ENCODE measurements at places on chromosomes 1 and 21.

- ATAC-seq: no peak
Measured at GRCh38 chr1:37261129-37261528, 213.3 kb upstream of the ZC3H12A start.

- peak; percentile 78 for ATAC-seq
Measured at GRCh38 chr1:100543640-100544039, 5.7 kb downstream of the GPR88 start.

DNA sequence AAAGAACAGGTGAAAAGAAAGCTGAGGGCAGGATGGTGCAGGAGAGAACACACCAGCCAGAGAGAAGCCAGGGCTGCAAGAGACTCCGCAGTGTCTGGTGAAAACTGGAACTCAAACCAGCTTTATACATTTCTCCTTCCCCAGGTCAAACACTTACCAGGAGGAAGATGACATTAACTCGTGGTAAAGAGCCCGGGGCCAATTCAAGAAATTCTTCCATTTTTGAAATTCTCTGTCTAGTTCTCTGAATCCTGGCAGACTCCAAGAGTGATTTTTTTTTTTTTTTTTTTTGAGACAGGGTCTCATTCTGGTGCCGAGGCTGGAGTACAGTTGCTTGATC is 25.8 kb upstream of the SIPA1L2 start:
- no peak for ATAC-seq

- no peak for ATAC-seq
Measured at GRCh38 chr1:223473601-223474344, 80.6 kb downstream of the CCDC185 start.

DNA sequence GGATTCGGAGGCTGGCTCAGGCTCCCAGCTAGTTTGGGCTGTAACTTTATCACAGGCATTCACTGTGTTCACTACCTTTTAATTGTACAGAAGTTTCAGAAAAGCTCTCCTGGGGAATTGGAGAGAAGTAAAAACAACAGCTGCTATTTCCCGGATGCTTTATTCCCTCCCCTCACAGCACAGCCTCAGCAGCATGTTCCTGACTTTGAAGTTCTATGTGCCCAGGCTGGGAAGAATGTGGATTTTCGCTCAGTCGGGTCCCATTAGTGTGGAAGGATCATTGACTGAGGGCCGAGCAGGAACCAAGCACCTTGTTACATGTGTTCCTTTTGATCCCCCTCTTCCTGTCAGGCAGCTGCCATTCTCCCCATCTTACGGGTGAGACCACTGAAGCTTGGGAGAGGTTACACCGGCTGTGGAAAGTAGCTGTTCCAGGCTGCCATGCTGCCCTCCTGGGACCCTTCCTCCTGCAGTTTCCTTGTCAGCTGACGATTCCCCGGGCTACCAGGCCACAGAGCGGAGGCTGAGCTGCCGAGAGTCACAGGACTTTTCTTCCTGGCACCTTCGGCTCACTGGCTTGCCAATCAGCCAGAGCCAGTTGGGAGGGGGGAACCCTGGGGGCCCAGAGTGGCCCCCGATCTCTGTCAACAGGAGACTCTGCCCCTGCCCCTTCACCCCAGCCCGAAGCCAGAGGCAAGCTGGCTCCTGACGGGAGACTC is 223.1 kb upstream of the TMEM51 start:
- ATAC-seq: no peak

DNA sequence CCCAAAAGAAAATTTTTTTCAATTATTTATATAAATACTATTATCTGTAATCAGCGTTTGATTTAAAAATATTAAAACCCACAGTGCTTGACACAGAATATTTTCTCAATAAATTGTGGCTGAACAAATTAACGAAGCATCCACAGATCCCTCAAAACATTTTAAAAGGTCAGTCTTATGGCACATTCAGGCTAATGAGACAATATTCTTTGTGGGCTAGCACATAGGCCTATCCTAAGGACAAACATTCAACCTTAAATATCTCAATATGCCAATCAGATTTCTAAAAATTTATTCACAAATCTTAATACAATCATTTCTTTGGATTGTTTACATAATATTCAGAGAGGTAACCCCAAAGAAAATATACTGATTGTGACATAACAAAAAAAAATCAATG is 8.1 kb downstream of the PTGS2 start:
- no peak for ATAC-seq

DNA sequence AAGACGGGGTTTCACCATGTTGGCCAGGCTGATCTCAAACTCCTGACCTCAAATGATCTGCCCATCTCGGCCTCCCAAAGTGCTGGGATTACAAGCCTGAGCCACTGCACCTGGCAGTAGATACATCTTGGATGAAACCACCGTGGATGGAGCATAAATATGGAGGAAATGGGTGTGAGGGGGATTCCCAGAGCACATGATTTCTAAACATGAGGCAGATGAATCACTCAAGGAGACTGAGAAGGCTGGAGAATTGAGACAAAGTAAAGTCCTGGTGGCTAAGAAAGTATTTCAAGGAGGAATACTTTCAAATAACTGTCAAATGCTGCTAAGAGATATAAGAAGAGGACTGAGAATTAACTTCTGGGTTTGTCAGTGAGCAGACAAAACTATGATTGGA is 5.4 kb upstream of the PGBD5 start:
- no peak for ATAC-seq

- no peak for ATAC-seq
Measured at GRCh38 chr1:76086597-76086996, 12.1 kb downstream of the ST6GALNAC3 start.

GRCh38 chr21:24222676-24223075 is 1384.6 kb downstream of the MRPL39 start:
- no peak for ATAC-seq

DNA sequence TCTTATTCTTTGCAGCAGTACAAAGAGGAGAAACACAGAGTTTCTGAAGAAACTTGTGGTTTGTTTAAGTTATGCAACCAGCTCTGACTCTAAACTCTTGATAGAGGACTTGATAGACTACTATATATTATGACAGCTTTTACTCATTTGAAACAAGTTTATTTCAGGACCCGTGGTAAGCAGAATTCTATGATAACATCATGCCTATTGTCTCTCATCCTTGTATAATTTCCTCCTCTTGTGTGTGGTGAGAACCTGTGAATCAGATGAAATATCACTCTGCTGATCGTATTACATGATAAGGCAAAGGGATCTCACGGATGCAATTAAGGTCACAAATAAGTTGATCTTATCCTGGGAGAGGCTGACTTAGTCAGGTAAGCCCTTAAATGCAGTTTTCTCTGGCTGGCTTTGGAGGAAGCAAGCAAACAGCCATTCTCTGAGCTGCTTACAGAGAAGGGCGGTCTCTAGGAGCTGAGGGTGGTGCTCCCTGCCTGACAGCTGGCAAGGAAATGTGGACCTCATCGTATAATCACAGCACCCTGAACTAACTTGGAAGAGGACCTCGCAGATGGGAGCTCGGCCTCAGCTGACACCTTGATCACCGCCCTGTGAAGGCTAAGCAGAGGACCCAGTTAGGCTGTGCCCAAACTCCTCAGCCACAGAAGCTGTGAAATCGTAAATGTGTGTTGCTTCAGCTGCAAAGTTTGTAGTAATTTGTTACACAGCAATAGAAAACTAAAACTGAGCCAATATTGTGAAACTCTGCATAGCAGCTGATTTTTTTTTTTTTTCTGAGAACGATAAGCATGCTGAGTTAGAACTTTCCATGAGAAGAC is 151.1 kb upstream of the DPT start:
- no peak for ATAC-seq

- no peak for ATAC-seq
Measured at GRCh38 chr1:82214606-82215005, 413.9 kb downstream of the ADGRL2 start.

DNA sequence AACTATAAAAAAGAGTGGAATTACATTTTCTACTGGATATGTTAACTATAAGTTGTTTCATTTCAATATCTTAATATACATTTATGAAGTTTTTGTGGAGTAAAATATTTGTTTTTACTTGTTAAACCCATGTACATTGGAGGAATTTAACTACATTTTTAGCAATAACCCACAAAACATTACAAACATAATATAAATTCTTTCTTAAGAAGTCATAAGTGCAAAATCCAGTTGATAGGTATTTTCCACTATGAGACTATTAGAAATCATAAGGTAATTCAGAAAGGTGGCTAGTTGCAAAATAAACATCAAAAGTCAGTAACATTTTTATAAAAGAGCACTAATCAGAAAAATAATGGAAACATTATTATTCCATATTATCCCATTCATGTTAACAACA is 73.9 kb upstream of the RRP15 start:
- ATAC-seq: no peak

DNA sequence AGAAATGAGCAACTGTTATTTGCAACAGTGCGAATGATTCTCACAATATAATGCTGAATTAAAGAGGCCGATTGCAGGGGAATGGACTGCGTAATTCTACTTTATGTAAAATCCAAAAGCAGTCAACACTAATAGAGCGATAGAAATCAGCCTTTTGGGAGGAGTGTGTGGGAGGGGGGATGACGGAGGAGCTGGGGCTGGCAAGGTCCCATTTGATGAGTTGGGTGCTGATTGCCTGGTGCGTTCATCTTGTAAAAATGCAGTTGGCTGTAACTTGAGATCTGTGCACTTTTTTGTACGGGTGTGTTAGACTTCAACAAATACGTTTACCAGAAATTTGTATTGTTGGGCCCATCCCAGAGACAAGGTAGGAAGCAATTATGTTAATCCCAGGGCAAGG is 20.7 kb downstream of the TNFRSF8 start:
- no peak for ATAC-seq

- ATAC-seq: no peak
Measured at GRCh38 chr1:52947490-52947889, 20.4 kb downstream of the SCP2 start.

DNA sequence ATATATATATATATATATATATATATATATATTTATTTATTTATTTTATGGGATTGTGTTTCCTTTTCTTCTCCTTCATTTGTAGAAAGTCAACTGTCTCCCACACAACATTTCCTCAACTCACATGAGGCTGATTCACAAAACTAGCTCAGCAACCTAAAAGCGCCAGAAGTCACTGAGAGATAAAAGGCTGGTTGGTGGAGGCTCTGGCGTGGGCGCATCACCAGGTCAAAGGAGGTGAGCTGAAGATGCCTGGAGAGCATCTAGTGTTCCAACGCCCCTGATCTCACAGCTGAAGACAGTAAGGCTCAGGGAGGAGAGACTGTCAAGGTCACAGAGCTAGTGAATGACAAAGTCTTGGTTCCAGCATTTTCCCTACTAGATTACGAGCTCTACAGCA is 78.0 kb downstream of the HLCS start:
- no peak for ATAC-seq

DNA sequence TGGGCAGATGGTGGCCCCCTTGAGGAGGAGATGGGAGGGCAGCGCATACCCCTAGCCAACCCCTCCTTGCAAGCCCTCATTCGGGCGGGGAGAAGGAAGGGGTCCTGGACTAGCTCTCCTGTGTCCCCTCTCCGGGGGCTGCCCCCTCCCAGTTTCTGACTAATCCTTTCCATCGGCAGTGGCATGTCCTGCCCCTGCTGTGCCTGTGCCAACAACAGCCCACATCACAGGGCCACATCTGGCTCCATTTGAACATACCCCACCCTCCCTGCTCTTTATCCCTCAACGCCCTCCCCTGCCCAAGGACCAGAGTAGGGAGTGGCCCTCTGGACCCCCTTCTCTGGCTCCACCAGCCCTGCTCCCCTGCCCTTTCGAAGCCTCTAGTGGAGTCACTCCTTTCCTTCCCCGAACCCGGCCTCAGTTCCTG is 11.0 kb upstream of the LMNA start:
- peak; percentile 0 for ATAC-seq

All from esophagus mucosa (tissue), 1 donor.